ENCODE measurements at places on chromosomes 11 and 22.

GRCh38 chr22:27144321-27144720 lies 486.9 kb downstream of the MIAT start:
- no peak for DNase-seq

GRCh38 chr11:62687508-62688396 lies 1.6 kb downstream of the LRRN4CL start:
- DNase-seq: no peak

DNA sequence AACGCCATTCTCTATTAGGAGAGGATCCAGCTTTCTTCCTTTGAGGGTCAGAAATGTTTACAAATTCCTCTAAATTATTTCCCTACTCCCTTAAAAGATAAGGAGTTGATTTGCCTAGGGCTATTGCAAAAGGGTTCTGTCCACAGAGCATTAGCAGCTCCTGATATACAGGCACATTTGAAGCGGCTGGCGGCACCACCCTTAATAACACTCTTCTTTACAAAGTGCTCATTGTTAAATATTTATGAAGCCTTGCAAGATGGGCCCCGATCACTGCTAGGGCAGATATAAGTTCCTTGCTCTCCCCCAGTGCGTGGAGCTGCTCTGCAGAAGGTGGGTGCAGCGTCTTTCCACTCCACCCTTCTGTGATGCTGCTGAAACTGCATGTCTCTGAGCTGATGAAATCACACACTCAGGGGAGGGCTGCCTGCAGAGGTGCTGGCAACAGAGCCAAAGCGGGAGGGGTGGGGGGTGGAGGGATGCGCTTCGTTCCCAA lies 116.7 kb upstream of the NTM start:
- no peak for DNase-seq

DNA sequence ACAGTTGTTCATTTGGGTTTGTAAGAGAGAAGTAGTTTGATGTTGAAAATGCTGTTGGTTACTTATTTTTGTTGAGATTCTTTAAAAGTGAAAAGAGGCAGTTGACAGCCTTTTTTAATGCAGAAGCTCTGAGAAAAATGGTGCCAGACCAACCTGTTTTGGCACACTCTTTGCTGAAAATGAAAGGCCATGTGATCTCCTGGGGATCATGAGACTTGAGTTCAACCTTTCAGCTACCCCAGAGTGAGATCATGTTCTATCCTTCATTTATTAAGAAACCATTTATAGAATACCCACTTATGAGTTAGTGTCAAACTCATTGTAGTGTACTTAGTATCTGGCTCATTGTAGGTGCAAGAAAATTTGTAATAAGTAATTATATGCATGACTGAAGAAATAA lies 196.2 kb downstream of the MAML2 start:
- DNase-seq: no peak

DNA sequence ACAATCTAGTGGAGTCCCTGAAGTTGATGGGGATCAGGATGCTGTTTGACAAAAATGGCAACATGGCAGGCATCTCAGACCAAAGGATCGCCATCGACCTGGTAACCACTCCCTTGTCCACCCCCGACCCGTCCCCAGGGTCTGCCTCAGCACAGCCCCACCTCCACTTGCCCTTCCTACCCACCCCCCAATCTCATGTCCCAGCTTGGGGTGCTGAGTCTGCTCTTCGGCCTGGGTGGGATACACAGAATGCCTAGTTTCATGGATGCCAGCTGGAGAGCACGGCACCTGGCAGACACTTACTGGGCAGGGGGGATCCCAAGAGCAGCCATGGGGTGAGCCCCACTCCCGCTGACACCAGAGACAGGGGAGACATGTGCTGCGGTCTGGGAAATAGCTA lies 12.1 kb downstream of the SERPIND1 start:
- no peak for DNase-seq

- no peak for DNase-seq
Observed at GRCh38 chr11:126426820-126427749, 71.6 kb downstream of the ST3GAL4 start.

- DNase-seq: no peak
Observed at GRCh38 chr22:46195487-46196165, 45.3 kb downstream of the PPARA start.

GRCh38 chr22:27800250-27801201 lies 1.0 kb downstream of the MN1 start:
- no peak for DNase-seq

- no peak for DNase-seq
Observed at GRCh38 chr22:24051568-24051967, 40.5 kb downstream of the CABIN1 start.

- DNase-seq: no peak
Observed at GRCh38 chr22:29043906-29044575, 17.6 kb downstream of the C22orf31 start.

DNA sequence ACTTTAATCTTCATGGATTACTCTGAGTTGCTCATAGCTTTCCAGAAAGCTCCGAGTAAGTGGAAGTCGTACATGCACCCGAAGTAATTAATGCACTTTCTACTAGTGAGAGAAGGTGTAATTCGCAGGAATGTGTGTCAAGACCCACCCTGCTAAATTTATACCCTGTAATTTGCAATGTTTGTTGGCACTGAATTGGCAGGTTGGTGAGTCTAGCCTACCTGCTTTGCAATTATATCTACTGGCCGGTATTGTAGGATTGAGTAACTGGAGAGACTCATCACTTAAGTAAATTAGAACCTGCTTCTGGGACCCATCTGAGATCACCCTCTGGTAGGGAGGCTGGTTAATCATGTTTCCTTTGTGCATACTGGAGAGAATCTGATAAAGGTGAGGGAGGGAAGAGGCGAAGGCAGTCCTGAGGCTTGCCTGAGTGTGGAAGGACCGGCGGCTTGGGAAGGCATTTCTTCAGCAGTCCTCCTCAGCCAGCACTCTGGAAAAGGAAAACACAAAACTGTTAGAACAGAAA lies 63.3 kb downstream of the LDLRAD3 start:
- no peak for DNase-seq

GRCh38 chr11:77884186-77884828 lies 63.4 kb downstream of the AAMDC start:
- no peak for DNase-seq

DNA sequence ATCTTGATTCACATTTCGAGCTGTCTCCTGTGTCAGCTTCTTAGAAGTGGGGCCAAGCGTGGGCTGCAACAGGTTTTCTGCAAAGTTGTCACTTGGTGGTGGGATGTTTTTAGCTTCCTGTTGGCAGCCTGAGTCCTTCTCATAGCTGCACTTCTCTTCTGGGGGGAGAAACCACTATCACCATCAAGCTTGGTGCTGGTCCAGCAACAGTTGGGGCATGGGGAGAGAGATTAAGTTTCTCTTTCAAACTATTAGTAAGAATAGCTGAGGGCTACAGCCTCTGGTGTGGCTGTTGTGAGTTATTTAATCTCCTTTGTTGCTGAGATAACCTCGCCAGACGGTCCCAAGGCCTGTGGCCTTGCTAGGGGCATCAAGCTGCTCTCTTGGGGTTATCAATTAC lies 123.3 kb upstream of the CRYBB3 start:
- no peak for DNase-seq

DNA sequence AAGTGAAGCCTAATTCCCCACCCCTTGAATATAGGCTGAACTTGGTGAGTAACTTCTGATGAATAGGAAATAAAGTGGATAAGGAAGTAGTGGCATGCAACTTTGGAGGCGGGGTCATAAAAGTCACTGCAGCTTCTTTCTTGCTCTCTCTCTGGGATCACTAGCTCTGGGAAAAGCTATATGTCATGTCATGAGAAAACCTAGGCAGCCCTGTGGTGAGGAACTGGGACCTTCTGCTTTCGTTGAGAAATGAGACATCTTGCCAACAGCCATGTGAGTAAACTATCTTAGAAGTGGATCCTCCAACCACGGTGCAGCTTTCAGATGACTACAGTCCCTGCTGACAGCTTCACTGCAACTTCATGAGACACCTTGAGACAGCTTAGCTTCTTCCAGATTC lies 15.7 kb downstream of the ZNF214 start:
- no peak for DNase-seq

- DNase-seq: no peak
Observed at GRCh38 chr11:45205978-45206377, 59.5 kb downstream of the PRDM11 start.

GRCh38 chr11:61632096-61632495 lies 48.1 kb upstream of the DAGLA start:
- DNase-seq: no peak

DNA sequence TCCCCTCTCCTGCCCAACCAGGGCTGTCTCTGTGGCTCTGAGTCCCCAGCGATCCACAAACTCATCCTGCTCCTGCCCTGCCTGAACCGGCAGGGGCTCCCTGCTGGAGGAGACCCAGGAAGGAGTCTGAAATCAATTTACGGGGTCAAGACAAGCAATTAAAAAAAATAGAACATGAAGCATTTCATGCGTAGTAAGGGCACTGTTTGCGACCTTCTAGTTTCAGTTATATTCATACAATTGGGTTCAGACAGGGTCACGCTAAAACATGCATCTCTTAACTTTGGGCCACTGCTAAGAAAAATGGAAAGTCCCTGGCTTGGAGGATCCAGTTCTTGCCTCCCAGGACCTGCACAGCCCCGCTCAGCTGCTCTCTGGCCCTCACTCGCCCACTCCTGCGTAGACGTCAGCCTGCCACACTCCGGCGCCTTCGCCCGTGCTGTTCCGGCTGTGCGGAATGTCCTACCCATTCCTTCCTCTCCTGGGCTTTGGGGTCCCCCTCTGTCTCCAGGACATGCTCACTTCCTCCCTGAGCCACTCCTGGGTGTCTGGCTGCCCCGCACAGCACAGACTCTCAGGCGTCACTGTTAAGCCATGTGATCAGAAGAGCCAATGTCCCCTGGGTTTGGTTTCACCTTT lies 12.8 kb downstream of the NFAM1 start:
- no peak for DNase-seq

DNA sequence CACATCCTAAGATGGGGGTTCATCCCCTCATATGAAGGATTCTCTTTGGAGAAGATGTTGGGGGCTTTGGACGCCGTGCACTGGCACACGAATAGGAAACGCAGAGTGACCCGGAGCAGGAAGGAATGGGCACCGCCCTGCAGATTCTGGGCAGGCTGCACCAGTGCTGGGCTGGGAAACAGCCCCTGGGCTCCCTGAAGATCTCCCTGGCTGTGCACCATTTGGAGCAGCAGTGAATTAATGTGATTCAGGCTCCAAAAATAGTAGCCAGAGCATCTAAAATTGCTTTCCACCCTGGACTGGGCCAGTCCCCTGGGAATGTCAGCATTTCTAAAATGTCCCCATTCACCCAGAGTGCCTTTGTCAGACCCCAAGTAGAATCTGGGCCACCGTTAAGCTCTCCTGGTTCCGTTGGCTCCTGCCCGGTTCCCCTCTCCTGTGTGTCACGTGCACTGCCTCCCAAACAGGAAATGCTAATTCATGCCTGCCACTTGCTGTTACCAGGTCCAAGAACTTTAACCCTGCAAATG lies 18.6 kb downstream of the IRAG1 start:
- DNase-seq: no peak

DNA sequence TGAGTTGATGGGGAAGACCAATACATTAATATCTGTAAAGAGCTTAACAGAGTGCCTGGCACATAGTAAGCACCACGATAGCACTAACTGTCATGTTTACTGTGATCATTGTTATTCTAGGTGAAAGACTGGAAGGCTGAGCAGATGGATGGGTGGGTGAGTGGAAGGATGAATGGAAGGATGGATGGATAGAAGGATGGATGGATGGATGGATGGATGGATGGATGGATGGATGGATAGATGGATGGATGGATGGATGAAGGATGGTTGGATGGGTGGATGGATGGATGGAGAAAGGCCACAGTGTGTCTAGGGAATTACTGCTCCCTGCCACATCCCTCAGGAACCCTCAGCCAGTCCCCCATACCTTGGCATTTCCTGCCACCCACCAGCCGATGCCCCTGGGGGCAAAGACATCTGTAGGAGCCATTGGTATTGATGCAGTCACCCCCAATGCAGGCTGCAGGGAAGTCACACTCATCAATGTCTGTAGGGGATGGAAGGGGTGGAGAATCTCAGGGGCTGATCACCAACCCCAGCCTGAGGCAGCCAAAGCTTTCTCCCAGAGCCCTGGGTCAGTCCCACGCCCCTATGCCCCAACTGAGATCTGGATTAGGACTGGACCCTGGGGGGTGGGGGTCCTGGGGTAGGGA lies 15.3 kb downstream of the LTBP3 start:
- no peak for DNase-seq

GRCh38 chr11:96015906-96016565 lies 92.1 kb upstream of the MTMR2 start:
- peak; percentile 58 for DNase-seq

GRCh38 chr22:38418589-38418988 lies 36.4 kb downstream of the KCNJ4 start:
- DNase-seq: no peak

GRCh38 chr11:72924568-72925190 lies 110.5 kb downstream of the ATG16L2 start:
- peak; percentile 39 for DNase-seq

GRCh38 chr11:121717296-121717695 lies 264.5 kb upstream of the SORL1-AS1 start:
- DNase-seq: no peak

DNA sequence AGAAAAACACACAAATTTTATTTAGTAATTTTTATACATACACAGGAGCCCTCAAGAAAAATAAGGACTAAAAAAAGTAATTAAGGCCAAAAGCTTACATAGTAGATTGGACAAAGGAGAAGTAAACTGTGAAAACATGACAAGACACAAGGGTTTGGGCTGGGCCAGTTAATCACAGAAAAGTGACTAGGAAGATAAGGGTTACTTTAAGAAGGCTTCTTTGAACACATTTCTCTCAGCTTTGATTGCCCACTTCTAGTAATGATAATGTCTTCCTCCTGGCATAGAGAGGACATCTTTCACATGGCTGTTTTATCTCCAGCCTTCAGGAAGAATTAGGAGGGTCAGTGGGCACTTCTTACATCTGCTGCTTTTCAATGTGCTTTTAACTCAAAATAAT lies 3.4 kb downstream of the RNF141 start:
- no peak for DNase-seq

GRCh38 chr11:132200353-132200936 lies 830.0 kb downstream of the NTM start:
- DNase-seq: no peak

DNA sequence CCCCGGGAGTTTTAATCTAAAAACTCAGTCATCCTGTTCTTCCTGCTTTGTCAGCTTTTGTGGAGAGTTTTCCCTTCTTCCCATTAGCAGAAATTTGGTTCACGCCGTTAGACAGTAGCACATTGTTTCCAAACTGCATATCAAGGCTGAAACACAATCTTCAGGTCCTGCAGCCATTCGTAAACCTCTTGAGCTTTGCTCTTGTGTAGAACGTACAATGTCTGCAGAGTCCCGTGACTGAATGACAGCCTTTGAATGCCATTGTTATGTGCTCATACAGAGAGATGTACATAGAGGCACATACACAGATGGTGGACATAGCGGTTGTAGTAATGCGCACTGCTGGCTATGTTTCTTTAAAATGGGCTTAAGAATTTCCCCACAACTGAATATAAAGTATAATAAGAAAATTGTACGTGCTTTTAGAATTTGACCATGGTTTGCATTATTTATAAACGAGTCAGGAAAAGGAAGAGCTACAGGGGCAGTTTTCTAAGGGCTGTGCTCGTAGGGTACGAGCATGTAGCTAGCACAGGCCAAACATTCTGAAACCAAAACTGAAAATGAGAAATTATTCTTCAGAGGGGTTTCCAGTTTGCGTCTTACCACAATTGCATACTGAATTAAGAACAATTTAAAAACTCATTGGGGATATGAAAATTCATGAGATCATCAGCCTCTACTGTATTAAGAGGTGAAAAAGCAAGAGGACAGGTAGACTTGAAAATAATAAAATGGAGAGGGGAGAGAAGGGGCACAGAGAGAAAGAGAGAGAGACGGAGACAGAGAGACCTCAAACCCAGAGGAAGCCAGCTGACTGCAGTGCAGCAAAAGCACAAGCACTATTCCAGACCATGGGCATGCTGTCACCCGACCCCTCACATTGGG lies 310.1 kb downstream of the CADM1 start:
- DNase-seq: no peak

All from CD4-positive, alpha-beta memory T cell (primary cell).